NT2/D1 (cell line): ENCODE measurements at places on chromosomes 11 and 22.

- peak; percentile 30 for DNase-seq
Measured at GRCh38 chr11:12439615-12440014, 62.2 kb downstream of the PARVA start.

DNA sequence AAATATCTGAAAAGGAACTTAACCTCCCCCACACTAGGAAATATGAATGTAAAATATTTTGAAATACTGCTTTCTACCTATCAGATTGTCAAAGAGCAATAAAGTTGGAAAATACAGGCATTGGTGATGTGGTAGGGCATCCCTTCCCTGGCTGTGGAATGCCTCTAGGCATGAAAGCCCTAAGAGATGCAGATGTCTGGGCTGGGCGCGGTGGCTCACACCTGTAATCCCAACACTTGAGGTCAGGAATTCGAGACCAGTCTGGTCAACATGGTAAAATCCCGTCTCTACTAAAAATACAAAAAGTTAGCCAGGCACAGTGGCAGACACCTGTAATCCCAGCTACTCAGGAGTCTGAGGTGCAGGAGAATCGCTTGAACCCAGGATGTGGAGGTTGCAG is 22.0 kb downstream of the ARAP1 start:
- DNase-seq: no peak

DNA sequence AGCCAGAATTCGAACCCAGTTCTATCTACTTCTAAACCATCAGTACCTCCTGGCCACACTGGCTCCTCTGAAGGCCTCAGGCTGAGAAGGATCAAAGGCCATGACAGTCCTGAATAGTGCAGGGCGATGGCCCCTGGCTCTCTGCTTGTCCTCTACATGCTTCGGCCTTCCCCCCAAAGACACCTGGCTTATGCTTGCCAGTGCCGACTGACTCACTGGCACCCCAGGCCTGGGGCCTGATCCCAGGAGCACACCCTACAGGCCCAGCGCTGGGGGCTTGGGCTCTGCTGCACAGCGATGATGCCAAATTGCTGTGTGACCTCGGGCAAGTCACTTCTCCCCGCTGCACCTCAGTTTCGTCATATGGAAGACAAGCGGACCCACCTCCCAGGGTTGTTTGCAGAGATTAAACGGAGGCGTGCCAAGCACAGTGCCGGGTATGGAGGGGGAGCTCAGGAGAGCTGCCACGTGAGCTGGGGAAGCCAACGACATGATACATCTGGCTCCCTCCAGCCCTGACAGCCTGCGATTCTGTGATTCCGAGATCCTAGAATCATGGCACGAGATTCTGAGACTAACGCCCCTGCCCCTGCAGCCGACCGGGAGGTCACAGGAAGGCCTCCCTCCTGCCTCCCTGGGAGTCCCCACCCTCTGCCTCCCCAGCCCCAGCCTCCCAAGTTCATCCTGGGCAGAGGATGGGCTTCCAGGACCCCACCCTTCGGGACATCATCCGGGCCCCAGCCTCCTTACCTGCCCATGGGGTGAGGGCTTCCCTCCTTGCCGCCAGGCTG is 1.0 kb downstream of the SSTR3 start:
- DNase-seq: no peak

DNA sequence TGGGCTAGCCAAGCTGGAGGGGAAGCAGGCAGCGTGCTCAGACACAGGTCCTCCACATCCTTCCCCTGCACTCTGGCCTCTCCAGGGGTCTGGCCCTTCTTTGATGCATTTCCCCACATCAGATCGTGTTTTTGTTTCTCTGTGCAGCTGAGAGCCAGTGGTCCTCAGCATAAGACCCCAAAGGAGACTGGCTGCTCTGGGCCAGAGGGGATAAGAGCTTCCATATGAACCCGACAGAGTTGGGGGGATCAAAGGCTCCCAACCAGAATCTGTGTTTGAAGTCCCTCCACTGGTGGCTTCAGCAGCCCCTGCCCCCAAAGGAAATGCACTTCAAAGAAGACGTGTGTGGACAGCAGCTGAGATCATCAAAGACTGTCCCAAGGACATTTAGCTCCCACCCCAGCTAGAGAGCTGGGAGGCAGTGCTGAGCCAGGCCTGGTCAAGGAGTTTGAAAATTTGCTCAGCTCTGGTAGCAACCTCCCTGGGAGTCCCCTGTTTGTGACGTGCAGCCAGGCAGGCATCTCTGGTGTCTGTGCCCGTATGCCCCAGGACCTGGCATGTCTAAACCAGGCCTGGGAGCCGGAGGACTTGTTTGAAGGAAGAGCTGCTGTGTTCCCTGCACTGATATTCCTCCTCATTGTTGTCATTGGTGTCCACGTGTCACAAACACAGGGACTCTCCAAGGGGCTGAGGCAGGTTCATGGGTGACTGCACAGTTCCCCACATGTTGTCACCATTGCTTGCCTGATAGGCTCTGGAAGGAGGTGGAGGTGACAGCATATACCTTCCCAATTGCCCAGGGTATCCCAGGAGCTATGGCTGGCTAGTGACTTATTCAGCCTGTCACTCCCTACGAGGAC is 99.0 kb downstream of the AMOTL1 start:
- no peak for DNase-seq

DNA sequence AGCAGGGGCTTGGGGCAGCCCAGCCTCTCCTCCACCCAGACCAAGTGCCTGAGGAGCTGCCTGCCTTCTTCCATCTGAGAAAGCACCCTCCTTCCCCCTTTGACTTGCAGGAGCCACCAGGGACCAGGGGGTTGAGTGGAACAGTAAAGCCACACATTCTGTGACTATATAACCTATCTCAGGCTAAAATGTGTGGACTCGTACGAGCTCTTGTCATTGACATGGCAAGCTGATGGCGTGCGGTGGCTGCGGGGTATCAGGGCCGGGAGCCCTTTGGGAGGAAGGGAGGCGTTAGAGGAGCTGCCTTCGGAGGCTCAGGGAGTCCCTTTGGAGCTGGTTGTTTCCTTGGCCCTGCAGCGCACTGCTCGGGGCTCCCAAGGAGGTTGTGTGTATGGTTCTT is 84.5 kb downstream of the CEP164 start:
- DNase-seq: no peak

- no peak for DNase-seq
Measured at GRCh38 chr11:748007-748359, 719 bp downstream of the TALDO1 start.

DNA sequence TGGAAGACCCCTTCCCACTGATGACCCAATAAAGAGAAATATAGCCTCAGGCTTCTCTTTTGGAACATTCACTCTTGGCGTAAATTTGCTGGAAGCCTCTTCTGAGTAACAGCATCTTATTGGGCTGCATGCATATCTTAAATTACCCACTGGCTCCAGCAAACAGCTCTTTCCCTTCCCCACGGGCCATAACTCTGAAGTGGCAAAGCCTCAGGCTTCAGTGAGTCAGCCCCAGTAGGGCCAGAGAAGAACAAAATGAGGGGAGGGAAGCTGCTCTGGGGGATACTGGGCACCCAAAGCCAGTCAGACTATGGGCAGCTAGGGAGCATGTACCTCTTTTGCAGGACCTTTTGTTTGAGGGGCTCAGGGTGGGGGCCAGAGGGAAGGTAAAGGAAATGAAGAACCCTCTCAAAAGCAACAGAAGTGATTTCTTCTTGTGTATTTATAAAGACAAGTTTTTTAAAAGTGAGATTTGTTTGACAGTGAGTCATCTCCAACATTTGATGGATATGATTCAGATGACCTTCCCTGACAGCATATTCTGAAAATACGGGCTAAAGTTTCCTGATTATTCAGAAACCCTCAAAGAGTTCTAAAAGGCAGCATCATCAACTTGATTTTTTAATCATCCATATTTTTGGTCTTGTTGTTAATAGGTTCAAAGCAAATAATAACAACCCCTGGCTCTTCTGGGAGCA is 203.4 kb downstream of the KIF18A start:
- DNase-seq: no peak

GRCh38 chr22:20843501-20843900 is 15.1 kb downstream of the PI4KA start:
- DNase-seq: no peak

- DNase-seq: no peak
Measured at GRCh38 chr11:44737245-44738085, 10.7 kb downstream of the TSPAN18 start.

GRCh38 chr22:22376352-22376706 is 131.7 kb downstream of the VPREB1 start:
- no peak for DNase-seq

DNA sequence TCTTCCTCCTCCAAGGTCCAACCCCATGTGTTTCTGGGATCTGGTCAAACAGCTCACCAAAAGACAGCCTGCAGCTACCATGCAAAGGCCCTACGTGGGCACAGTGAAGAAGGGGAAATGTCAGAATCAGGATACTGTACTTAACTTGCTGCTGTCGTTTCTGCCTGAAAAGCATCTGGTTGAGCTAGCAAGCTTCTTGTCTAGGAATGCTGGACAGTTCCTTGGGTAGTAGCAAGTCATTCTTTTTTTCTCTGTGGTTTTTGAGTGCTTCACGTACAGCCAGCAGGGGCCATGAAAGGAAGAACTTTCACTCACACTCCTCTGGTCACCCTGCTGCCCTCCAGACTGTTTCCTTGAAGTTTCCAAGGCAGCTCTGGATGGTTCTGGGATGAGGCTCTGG is 24.7 kb downstream of the RCOR2 start:
- no peak for DNase-seq

DNA sequence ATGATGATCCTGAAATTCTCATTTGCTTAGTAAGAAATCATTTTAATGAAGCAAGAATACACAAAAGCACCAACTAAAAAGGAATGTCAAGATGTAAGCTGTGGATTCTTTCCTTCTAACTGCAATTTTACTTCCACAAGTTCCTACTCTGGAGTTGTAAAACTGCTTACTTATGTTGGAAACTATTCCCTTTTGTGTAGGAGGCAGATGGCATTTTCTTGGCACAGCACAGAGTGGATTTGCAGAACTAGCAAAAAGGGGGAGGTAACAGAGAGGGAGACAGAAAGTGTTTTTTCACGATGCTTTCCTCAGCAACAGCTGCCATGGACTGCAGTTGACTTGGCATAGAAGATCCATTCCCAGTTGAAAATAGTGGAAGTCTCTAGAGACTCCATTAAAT is 1112.0 kb upstream of the RAG2 start:
- DNase-seq: no peak

- no peak for DNase-seq
Measured at GRCh38 chr11:9914064-9914463, 250.2 kb downstream of the SWAP70 start.

GRCh38 chr11:72229336-72229924 is 4.9 kb downstream of the INPPL1 start:
- DNase-seq: no peak

- DNase-seq: no peak
Measured at GRCh38 chr22:37082251-37082873, 27.2 kb downstream of the TMPRSS6 start.

- DNase-seq: no peak
Measured at GRCh38 chr11:10265936-10266335, 28.1 kb downstream of the SBF2 start.

GRCh38 chr22:50136581-50137015 is 33.9 kb upstream of the PANX2 start:
- no peak for DNase-seq

DNA sequence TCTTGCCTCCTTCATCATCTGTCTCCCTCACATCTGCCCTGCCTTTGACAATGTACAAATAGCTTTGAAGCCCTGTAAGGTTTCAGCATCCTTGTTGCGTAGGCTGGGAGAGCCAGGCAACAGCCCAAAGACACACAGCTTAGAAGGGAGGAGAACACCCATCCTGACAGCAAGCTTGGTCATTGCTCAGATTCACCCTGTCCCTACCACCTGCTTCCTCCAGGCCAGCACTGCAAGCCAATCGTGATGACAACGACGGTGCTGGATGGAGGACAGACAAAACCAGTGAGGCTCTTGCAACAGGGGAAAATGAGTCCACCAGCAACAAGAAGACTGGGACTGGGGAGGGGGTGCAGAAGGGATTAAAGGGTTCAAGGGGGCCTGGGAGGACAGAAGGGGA is 32.9 kb upstream of the CD5 start:
- DNase-seq: no peak

GRCh38 chr11:112614605-112615004 is 346.6 kb upstream of the NCAM1 start:
- no peak for DNase-seq

DNA sequence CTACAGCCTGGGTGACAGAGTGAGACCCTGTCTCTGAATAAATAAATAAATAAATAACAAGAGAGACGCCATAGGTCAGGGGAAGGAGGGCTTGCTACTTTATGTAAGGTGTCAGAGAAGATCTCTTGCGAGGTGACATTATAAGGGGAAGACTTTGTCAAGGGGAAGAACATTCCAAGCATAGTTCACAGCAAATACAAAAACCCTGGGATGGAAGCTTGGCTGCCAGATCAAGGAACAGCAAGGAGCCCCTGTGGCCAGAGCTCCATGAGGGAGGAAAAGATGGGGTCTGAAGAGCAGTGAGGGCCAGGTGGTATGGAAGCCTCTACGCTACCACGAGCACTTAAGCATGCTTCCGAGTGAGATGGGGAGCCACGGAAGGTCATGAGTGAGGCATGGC is 62.3 kb downstream of the AHNAK start:
- no peak for DNase-seq

DNA sequence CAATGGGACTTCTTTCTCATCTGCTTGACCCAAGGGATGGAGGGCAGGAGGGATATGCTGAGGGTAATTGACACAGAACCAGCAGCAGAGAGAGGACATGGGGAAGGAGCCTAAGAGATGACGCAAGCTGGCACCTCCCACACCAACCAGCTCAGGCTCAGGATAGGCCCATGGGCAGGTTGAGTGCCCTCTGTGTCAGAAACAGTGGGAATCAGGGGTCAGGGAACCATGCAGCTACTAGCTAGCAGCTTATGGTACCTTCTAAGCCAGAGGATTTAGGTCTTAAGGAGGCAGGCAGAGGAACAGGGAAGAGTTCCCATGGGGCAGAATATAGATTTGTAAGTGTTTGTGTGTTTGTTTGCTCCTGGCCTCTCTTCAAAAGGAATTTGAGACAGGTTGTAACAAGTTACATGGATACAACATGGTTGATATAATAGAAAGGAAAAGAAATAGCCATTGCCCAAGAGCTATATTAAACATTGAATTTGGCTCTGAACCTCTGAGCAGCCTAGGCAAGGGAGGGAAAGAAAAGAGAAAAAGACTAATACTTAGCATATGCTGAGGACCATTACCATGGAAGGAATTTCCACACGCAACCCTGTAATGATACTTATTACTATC is 39.9 kb upstream of the NAV2 start:
- DNase-seq: no peak

DNA sequence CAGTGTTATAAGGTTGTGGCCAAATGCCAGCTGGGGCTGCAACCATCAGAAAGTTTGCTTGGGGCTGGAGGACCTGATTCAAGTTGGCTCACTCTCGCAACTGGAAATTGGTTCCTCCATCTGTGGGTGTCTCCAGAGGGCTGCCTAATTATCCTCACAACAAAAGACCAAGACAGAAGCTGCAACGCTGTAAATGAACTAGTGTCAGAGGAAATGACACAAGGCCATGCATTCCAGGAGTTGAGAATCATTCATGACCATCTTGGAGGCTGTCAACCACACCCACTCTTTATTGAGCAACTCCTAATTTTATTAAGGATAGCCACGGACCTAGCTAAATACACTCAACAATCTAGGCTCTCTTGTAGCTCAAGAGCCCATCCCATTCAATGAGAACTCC is 1060.8 kb downstream of the OPCML start:
- no peak for DNase-seq
